ENCODE measurements at places on chromosomes 1 and 21.
A peak's percentile ranks its signal among the peaks of the same experiment; 100 is the strongest.

GRCh38 chr1:8457760-8458381 lies 140.0 kb downstream of the SLC45A1 start:
- no peak for DNase-seq

- DNase-seq = no peak
Measured at GRCh38 chr1:21894034-21894881, 42.9 kb downstream of the HSPG2 start.

- peak; percentile 62 for DNase-seq
Measured at GRCh38 chr1:201545851-201546492, 7.0 kb downstream of the NAV1 start.

DNA sequence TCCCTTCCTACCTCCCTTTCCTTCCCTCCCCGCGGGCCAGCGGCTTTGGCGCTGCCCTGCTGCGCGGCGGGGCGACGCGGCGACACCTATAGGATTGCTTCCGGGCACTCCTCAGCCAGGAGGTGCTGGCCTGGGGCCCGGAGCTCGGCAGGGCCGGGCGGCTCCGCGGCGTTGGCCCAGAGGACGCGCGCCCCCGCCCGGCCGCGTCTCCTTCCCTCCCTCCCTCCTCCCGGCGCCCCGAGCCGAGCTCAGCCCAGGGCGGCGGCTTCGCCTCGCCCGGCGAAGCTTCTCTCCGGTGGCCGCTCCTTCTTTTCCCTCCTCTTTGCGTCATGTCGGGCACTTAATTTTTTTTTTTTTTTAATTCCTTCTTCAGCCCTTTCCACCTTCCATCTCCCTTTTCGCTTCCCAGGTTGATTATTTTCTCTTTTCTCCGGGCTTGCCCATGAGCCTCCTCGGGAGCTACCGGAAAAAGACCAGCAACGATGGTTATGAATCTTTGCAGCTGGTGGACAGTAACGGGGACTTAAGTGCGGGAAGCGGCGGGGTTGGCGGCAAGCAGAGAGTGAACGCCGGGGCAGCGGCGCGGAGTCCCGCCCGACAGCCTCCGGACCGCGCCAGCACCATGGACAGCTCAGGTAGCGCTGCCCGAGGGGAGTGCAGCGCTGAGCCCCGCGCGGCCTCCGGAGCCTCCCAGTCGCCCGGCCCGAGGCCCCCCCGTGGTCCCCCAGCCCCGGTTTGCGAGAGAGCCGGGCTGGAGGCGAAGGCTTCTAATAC lies at the start of gene DNAJC6:
DNAJC6 (plus strand) TSS at position 240 of the 774 bp plus-strand sequence; CDS start at position 443, 203 bp downstream.
- no peak for DNase-seq
